Upper lobe of left lung (tissue), 6 donors: ENCODE measurements at places on chromosomes 16 and 17.

GRCh38 chr16:31216422-31217135, at the start of gene PYDC1:
Gene PYDC1, minus strand, starts transcription at chr16:31217135. Its CDS starts 107 bp downstream, at chr16:31217028.
- no peak for DNase-seq

DNA sequence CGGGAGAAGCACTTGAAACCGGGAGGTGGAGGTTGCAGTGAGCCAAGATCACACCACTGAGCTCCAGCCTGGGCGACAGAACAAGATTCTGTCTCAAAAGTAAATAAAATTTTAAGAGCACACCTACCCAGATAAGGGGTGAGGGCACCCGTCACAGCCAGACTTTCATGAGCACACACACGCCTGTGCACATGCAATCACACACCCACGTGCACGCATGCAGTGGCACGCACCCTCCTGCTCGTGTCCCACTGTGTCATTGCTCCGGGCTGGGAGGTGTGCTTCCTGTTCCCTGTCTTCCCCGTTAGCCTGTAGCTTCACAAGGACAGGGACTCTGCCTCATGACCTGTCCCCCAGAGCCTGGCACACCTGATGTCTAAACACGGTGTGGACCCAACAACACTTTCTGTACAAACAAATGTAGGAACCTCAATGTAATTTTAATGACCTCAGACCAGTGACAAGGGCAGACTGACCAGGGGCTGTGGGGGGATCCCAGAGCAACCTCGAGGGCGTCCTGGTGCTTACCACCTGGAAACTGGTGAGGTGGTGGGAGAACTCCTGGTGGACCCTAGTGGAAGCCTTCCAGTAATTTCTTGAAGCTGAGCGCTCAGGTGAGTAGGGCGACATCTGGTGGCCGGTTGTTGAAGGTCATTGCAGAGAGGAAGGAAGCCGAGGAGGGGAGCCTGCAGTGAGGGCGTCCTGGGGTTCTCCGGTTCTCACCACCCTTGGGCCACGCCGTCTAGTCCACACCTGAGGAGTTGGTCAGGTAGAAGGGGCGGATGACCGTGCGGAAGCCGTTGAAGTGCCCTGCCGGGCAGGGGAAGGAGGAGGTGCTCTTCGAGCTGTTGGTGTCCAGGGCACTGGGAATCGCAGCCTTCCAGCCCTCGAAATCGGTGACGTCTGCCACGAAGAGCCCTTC, 8.6 kb downstream of the LGALS3BP start:
- peak; percentile 79 for DNase-seq

GRCh38 chr17:33046361-33047255, 55.0 kb downstream of the SPACA3 start:
- peak; percentile 22 for DNase-seq

GRCh38 chr16:47713225-47713595, 252.1 kb downstream of the PHKB start:
- no peak for DNase-seq

GRCh38 chr17:27049104-27049784, 244.7 kb upstream of the WSB1 start:
- DNase-seq: no peak

- DNase-seq: no peak
Measured at GRCh38 chr16:48197294-48197693, 41.5 kb upstream of the ABCC12 start.

DNA sequence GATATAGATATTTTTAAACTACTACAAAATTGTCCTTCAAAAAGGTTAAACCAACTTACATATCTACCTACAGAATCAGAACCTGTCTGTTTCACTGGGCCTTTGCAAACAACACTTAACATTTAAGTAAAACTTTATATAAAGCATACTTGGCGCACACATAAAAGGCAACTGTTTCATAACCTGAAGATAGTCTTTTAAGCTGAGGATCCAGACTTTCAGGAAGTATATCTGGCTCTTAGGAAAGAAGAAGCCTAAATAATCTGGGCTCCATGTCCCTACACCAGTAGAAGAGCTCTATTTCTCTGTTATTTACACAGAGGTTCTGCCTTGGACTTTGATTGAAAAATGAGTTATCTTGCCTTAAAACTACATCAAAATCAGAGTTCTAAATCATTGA, 75.9 kb downstream of the TRIM37 start:
- no peak for DNase-seq

DNA sequence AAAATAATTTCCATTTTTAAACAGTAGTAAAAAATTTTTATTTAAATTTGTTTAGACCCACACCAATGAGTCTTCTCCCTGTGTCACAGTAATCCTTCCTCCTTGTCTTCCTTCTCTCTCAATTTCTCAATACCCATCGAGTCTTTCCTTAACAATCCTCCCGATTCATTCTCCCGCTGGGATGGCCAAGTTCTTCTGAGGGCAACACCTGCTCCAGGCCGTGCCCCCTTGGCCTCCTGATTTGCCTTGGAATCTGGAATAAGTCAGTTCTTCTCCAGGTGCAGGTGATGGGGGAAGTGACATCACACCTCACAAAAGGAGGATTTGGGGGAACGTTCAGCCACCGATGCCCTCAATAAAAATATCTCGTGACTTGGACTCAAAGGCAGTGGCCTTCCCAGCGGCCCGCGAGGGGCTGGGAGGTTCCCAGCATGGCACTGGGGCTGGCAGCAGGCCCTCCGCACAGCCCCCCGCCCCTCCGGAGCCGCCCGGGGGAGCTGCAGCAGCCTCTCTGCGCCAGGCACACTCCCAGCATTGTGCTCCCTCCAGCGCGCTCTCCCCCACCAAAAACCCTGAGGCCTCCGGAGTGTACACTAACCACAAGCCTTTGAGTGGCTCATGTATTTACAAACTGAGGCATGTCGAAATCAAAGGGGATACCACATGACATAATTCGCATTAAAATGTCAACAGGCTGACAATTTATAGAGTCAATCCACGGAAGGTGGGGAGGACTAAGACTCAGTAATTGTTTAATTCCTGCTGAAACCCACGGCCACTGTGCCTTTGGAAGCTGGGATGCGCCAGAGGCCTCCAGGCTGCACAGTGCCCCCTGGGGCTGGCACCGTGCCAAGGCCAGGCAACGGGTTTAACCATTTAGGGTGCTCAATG, 120.5 kb downstream of the ZFHX3 start:
- peak; percentile 85 for DNase-seq

- DNase-seq: no peak
Measured at GRCh38 chr17:49388692-49389513, 25.8 kb downstream of the PHB1 start.

GRCh38 chr17:81711814-81712467, at the start of gene SLC25A10:
Gene SLC25A10, plus strand, starts transcription at chr17:81712284. Its CDS starts 143 bp downstream, at chr17:81712427.
- peak; percentile 87 for DNase-seq

GRCh38 chr17:16968786-16969185, 3.1 kb downstream of the TNFRSF13B start:
- no peak for DNase-seq

GRCh38 chr16:87855852-87856715, 13.2 kb downstream of the SLC7A5 start:
- peak; percentile 80 for DNase-seq

DNA sequence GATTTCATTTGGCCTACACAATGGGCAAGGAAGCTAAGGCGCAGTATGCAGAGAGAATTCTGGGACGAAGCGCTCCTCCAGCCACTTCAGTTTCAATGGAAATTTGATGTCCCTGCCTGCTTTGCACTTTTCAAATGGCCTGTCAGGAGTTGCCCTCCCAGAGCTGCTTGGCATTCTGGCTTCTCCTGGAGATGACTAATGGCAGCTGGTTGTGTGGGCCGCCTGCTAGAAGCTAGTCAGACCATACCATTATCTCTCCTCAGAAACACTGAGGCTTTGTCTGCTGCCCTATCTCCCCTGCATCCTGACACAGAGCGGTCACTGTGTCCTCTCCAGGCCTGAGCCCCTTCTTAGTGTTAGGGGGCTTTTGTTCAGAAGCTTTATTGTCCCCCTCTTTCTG, 180.1 kb downstream of the SPECC1 start:
- DNase-seq: no peak

GRCh38 chr17:73508057-73508930, 136.0 kb downstream of the SDK2 start:
- DNase-seq: no peak

- no peak for DNase-seq
Measured at GRCh38 chr16:27967169-27967568, 96.3 kb downstream of the GSG1L start.

- DNase-seq: no peak
Measured at GRCh38 chr16:140175-140857, 1.8 kb upstream of the NPRL3 start.

DNA sequence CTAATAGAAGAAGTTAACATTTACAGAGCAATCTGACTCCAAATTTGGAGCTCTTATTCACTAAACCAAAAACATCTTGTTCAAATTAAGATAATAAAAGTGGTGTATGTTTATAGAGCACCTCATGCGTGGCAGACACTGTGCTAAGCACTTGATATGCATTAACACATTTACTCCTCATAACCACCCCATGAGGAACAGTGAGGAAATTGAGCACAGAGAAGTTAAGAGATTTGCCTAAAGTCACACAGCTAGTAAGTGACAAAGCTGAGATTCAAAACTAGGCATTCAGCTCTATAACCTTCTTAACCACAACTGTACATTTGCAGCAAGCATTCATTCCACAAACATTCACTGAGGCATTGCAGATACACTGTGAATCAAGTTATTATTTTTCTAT, 94.0 kb downstream of the VAT1L start:
- DNase-seq: no peak

DNA sequence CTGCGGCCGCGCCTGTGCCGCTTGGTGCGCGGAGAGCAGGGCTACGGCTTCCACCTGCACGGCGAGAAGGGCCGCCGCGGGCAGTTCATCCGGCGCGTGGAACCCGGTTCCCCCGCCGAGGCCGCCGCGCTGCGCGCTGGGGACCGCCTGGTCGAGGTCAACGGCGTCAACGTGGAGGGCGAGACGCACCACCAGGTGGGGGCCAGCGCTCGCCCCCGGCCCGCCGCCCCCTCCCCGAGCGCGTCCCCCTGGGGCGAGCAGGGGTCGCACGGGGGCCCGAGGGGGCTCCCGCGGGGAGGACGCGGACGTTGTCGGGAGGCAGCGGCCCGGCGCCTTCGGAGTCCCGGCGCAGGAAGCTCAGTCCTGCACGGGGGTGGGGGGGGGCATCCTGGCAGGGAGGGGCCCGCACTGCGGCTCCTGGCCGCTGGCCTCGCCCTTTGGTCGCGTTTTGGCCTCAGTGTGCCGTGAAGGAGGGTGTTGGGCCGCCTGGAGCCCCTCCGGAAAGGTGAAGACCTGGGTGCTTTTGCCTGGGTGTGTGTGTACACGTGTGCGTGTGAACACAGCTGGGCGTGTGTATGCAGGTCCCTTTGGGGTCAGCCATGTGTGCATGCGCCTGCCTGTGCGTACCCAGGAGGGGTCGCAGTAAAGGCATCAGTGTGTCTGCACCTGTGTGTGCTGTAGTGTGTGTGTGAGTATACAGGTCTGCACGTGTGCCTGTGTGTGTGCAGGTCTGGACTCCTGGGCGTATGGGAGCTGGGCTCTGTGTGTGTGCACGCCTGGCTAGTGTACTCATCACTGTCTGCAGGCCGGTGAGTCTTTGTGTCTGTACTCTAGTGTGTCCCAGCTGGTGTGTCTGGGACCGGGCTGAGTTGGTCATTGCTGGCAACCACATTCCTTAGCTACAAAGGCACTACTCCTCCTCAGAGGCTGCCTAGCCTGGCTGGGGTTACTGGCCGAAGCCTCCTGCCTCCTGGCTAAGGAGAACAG, 615 bp downstream of the NHERF2 start:
- DNase-seq: no peak

DNA sequence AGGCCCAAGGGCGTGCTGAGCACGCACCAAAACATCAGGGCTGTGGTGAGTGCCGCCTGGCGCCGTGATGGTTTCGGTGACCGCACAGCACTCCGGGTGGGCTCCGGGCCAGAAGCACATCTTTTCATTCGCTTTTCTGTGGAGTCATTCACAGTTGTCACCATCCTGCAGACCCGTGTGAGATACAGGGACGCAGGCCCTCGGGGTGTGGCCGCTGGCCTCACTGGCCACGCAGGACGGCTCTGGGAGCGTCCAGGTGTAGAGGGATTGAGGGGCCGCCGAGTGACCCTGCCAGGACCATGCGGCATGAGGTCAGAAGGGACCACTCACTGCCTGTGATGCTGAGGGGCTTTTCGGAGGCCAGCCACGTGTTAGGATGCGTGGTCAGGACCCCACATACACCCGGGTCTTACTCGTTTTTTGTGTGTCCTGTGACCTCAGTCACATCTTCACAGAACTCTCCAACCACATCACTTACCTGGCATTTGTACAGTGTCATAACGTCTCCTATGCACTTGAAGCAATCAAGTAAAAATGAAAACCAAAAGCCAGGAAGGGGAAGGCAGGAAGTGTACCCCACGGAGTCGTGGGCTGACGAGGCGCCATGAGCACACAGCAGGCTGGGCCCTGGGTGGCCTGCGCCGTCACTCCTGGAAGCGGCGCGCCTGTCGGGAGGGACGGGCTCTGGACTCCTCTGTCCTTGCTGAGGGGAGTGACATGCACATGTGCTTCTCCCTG, 7.8 kb downstream of the ACSF3 start:
- no peak for DNase-seq

DNA sequence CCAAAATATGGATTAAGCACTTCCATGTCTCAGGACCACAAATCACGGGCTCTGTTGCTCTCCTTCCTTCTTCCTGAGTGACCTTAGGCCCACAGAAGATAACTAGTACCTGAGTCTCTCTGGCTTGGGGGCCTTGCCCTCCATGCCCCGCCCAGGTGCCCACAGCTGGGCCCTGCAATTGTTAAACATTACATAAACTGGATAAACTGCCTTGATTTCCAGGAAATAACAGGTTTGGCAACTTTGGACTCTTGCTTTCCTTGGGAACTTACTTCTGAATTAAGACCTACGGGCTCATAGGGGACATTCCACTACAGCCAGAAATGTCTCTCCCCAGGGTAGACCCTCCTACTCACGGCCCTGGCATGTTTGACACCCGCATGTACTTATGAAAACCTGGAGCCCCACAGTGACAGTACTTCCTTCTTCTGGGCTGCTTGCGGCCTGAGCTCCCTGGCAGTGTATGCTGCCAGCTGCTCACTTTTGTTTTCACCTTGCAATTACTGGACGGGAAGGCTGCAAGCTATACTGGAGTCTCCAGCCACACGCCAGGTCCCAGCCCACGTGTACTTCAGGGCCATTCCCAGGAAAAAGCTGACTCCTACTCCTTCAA, 2.3 kb upstream of the UBALD2 start:
- DNase-seq: peak; percentile 78

DNA sequence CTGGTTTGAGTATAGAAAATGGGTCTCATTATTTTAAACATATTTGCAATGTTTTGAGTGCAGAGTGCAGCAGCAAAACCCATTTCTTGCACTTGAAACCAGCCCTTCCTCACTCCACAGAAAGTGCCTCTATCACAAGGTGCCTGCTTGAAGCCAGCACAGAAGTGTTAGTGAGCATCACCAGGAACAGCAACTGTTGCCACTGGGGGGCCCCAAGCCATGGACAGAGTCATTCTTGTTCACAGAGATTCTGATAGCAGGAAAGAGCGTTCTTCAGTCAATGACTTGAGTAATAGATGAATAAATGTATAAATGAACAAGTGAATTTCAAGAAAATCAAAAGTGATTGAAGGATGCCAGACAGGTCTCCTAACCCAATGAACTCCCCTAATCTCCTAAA, 45.6 kb downstream of the CHD9NB start:
- DNase-seq: no peak

DNA sequence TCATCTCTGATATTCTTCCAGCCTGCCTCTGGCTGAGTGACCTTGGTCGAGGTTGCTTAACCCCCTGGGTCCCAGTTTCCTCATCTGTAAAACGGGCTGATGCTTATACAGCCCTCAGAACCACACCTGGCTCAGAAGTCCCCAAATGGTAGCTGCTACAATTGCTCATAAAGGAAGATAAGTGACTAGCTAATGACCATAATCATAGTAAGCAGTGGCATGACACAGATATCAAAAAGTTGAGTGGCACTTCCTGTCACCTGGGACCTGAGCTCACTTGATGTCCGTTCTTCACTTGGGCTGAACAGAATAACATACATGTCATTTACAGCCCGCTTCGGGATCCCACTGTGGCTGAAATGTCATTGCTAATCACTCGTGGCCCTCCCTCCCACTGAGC, 1.8 kb downstream of the MGRN1 start:
- DNase-seq: no peak
